ENCODE measurements at places on chromosomes 2 and 18.
A peak's percentile ranks its signal among the peaks of the same experiment; 100 is the strongest.

DNA sequence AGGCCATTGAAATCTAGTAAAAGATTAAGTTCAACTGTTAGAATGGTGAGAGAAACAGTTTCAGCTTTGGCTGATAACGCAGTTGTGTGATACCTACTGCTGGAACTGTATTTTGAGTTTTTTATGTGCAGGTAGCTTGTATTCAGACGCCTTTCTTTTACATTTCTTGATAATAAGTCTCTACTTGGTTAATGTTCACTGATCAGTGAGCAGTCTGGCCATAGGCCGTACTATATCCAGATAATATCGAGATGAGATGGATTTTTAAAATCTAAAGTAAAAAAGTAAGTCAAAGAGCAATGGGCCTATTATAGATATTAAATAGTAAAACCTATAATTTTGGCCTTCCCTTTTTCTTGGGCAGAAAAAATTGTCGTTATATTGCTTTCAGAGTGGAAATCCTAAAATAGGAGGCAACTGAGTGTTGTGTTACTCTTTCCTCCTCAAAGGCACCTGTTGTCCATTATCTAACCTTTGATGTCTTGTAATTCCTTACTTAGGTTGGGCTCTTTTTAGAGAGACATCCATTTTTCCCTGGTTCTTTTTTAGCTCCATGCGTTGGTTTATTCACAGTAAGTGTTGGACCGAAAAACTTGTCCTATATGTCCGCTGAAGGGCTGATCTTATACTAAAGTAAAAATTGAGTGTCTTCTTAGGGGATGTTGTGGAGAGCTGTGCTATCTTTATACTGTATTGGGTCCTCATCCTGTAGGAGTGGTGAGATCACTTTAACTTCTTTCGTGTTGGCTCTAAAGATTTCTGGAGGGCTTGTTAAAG lies 1.7 kb downstream of the EML4 start:
- DNase-seq, result no peak

DNA sequence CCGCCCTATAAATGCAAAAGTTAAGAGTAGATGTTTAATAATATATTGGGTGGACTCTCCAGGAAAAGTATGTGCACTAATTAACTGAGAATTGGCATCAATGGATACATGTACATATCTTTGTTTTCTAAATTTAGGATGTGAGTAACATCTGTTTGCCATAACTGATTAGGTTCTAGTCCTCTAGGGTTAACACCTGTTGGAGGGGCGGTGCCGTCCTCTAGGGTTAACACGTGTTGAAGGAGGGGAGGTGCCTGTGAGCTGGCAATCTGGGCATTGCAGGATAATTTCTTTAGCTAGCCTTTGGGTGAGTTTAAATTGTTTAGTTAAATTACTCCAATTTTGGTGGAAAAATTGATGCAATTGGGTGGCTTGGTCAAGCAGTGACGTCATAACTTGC lies 30.9 kb downstream of the HTR2B start:
- no peak for DNase-seq

- no peak for DNase-seq
Measured at GRCh38 chr2:227942965-227943364, 71.5 kb downstream of the DAW1 start.

- DNase-seq, result no peak
Measured at GRCh38 chr18:7488571-7488970, 78.5 kb upstream of the PTPRM start.

GRCh38 chr2:72112401-72112800 lies 35.3 kb downstream of the CYP26B1 start:
- DNase-seq, result no peak

GRCh38 chr18:11514267-11514666 lies 95.1 kb upstream of the SLC35G4 start:
- no peak for DNase-seq

DNA sequence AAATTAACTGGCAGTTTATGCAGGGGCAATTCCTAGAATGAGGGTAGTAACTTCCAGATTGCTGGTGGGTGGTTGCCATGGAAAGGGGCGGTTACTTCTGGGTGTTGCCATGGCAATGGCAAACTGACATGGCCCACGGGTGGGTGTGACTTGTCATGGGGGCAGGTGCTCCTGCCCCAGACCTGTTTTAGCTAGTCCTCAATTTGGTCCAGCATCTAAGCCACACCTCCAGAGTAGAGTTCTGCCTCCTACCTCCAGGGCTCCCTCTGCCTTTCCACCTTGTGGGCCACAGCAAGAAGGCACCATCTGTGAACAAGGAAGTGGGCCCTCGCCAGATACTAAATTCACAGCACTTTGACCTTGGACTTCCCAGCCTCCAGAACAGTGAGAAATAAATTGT lies 148.7 kb downstream of the TFCP2L1 start:
- no peak for DNase-seq

GRCh38 chr2:144471305-144472045 lies 48.4 kb downstream of the ZEB2 start:
- no peak for DNase-seq

GRCh38 chr2:63553049-63553448 lies 35.2 kb downstream of the WDPCP start:
- DNase-seq, result no peak

GRCh38 chr2:114631146-114631545 lies 188.7 kb downstream of the DPP10 start:
- DNase-seq, result no peak

- DNase-seq, result no peak
Measured at GRCh38 chr18:48797841-48798255, 152.9 kb downstream of the SMAD7 start.

DNA sequence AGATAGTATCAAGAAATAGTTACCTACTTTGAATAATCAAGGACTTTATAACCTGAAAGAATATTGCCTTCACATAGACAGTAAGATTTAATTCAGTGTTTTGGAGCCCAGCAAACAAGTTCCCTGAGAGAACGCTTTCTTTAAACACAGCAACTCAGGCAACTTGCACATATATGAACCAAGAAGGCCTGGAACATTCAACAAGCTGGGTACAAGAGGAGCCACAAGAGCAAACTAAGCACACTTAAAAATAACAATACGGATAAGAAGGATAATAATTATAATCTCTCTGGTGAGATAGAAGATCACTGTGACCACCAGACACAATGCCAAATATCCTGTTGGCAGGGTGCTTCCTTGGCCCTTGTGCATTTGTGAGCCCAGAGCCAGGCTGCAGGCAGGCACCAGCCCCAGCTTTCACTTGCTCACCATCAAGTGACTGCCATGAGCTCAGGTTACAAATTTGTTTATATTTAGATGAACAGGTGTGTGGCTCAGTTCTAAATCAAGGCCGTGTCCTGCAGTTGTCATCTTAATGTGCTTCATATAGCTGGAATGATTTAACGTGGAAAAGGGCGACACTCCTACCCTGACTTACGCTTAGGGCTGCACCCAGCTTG lies 446.6 kb downstream of the IRS1 start:
- no peak for DNase-seq

GRCh38 chr2:201992960-201993359 lies 40.7 kb upstream of the FZD7 start:
- no peak for DNase-seq

DNA sequence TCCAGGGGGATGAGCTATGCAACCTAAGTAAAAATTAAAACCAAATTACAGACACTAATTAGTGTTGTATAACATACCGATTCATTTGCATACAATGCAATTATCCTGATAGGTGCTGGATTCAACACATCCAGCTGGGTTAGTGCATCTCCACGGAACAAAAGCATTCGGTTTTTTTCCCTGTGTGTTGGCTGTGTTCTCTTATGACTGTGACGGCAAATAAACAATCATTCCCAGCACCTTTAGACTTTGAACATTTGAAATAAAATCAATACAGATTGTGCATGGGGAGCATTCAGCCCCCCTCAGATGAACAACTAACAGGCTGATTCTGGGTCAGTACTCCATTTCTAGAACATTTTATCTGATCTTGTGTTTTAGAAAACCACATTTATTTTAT lies 22.7 kb downstream of the FAM124B start:
- no peak for DNase-seq

GRCh38 chr2:214035921-214036320 lies 374.9 kb upstream of the VWC2L start:
- DNase-seq, result no peak

GRCh38 chr2:113175736-113176695 lies 2.2 kb downstream of the PSD4 start:
- DNase-seq, result peak; percentile 23

GRCh38 chr2:171316755-171317337 lies 116.9 kb downstream of the METTL8 start:
- DNase-seq, result peak; percentile 37

GRCh38 chr18:11112286-11112685 lies 37.1 kb downstream of the PIEZO2 start:
- no peak for DNase-seq

DNA sequence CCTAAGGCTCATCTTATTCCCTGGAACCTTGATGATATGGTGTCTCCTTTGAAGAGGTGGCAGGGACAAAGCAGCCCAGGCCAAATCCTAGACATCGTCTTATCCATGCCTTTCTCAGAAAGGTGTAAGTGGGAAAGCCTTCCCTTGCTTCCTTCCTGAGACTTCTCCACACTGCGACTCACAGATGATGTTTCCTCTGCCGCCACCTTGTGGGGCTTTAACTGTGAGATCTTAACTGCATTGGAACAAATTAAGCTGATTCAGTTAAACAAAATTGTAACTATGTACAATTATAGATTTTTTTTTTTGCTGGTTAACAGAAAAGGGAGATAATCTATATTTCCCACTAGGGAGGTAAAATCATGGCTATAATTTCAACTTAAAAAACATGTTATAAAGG lies 10.0 kb upstream of the GCA start:
- DNase-seq, result no peak

GRCh38 chr2:59389240-59389639 lies 1148.1 kb upstream of the FANCL start:
- no peak for DNase-seq

GRCh38 chr2:24930768-24931167 lies 10.7 kb upstream of the ADCY3 start:
- no peak for DNase-seq

GRCh38 chr18:48418539-48419276 lies 9.5 kb upstream of the ZBTB7C start:
- no peak for DNase-seq

- no peak for DNase-seq
Measured at GRCh38 chr2:48961009-48961408, 193.3 kb downstream of the FSHR start.

DNA sequence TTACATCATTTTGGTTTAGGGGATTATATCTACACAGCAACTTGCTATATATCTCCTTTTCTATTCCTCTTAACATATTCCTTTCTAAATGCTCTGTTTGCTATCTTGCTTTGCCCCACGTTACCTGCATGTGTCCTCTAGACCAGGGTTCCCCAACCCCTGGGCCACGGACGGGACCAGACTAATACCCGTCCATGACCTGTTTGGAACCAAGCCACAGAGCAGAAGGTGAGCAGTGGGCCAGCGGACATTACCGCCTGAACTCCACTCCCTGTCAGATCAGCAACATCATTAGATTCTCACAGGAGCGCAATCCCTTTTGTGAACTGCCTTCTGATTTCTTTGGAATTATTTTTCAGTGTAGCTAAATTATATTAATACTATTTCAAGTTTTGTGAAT lies 66.7 kb downstream of the KCMF1 start:
- DNase-seq, result no peak

DNA sequence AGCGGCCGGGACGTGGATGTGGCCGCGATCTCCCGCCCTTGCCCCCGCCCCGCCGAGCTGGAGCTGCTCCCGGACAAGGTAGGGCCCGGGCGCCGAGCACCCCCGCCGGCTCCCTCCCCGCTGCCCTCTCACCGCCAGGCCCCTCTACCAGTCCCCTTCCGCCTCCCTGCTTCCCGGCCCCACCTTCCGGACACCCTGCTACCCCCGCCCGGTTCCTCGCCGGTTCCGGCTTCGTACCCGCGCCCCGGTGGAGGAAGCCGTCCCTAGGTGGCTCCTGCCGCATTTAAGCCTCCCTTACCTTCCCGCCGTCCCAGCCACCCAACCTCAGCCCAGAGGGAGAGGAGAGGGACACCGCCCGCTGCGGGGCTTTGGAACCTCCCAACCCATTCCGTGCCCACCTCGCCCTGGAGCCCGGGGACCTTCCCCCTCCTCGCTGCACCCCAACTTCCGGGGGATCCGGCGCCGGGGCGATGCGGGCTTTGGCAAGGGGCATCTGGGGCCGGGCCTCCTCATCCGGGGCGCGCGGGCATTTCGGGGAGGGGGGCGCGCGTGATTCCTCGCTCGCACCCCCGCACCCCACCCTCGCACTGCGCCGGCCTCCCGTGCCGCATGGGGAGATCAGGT lies 475 bp downstream of the B3GNT2 start:
- DNase-seq, result peak; percentile 49

DNA sequence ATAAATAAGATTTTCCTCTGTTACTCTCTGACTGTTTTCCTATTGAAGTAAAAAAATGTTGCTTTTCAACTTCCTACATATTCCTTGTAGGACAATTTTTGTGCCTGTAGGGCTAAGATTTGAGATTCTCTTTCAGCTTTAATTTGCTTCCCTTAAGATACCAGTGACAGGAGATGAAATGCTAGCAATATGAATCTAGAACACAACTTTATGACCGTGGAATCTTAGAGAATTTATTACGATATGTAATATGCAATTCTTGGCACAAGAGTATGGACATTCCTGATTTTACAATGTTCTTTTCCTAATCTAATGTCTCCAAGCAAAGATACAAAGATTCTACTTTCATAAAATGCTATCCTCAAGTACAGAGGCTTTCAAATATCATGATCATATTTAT lies 180.9 kb downstream of the KCNE4 start:
- DNase-seq, result no peak

- DNase-seq, result no peak
Measured at GRCh38 chr2:139293992-139294548, 513.9 kb upstream of the NXPH2 start.

DNA sequence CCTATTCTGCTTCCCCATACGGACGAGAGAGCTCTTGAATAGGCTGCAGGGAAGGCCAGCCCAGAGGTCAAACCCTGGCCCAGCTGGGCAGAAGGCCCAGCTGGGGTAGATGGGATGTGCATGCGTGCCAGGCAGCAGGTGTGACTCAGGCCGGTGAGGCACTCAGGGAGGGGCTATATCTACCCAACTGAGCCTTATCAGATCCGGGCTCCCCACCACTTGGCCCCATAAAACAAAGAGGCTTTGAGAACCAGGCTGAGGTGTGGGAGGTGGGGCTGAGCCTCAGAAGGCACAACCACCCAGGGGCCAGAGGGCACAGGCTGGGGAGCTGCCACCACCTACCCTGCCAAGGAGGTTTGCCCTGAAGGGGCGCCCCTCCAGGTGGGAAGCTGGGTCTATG lies 8.0 kb upstream of the CFAP65 start:
- DNase-seq, result no peak

GRCh38 chr2:21251216-21251980 lies 127.6 kb downstream of the TDRD15 start:
- DNase-seq, result no peak

DNA sequence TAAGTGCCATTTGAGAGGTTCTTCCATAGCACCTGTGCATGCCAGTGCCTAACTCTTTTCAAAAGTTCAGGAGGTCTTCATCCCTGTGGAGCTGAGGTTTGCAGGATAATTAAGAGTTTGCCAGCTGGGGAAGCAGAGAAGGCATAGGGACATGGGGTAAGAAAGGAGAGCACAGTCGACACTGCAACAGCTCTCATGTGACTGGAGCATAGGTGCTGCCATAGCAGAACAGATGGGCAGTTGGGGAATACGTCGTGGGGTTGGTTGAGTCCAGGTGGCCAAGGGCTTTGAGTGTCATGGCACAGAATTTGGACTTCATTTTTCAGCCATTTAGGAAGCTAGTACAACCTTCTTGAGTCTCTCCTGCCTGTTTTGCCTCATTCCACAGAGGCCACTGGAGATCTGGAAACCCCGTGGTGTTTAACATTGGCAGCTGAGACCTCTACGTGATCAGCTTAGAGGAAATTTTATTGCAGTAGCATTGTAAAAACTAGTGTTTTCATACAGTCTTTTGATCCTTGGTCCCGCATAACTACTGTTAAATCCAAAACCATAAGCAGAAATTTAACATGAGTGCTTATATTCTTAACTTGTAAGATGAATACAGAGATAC lies 65.1 kb downstream of the CRIM1 start:
- no peak for DNase-seq
